ENCODE measurements at places on chromosomes 7 and 10.

DNA sequence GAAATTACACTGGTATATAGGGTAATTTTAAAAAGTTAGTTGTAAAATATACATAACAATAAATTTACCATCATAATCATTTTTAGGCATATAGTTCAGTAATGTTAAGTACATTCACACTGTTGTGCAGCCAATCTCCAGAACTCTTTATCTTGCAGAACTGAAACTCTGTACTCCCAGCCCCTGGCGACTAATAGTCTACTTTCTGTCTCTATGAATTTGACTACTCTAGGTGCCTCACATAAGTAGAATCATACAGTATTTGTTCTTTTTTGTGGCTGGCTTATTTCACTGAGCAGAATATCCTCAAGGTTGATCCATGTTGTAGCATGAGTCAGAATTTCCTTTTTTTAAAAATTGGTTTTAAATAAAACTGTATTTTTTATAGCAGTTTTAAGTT, 41.4 kb downstream of the NRF1 start:
- no peak for DNase-seq

DNA sequence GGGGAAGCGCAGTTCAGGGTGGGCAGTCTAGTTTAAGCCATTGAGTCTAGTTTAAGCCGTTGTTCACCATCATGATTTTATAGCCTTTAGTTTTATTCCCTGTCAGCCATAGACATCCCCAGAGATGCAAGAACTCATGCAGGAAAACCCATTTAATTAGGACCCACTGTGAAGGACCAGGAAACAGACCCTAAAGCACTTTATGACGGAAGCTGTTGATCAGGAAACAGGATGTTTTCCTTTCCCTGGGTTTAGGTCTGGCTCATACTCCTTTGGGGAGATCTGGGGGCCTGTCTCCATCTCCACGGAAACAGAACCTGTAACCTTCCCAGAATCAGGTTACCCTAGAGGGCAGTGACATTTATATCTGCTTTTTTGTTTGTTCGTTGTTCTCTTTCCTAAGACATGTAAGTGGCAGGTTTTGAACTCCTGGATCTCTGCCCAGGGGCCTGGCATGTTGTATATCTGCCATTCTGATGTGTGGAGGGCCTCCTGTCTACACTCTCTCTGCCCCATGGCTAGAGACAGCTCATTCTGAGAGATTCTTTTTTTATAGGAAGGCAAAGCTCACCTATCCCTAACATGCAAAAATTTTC, 657.2 kb upstream of the GALNT17 start:
- no peak for DNase-seq

GRCh38 chr10:68601501-68602265, 41.5 kb downstream of the TET1 start:
- DNase-seq = no peak

- DNase-seq = no peak
These were observed 197.5 kb downstream of the ZNF438 start for GRCh38 chr10:30834153-30834552.

- DNase-seq = no peak
These were observed 482.6 kb upstream of the SEMA3A start for GRCh38 chr7:84677117-84677732.

DNA sequence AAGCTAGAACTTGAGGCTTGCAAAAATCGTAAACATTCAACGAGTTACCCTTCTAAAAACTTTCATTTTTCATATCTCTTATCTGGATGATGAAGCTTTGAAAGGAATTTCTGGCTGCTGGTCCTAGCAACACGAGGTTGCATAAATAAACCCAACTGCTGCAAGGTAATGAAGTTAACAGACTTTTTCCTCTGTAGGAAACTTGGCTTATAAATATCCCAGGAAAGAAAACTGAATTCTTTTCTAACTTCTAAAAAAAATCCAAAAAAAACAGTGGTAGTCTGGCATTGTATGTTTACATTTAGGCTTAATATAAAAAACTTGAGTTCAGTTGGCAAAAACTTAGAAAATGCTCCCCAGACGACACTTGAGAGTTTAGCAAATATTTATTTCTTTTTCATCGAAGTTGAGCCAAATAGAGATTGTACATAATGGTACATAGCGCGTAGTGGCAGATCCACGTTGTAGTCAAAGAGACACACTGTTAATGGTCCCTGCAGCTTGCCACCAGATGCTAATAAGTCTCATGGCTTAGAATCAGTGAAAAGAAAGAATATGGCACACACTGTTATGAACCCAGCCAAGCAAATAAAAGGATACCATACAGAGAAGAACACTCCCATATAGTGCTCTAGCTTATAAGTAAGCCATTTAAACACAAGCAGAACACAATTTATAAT, 200.3 kb upstream of the PCLO start:
- DNase-seq = no peak

DNA sequence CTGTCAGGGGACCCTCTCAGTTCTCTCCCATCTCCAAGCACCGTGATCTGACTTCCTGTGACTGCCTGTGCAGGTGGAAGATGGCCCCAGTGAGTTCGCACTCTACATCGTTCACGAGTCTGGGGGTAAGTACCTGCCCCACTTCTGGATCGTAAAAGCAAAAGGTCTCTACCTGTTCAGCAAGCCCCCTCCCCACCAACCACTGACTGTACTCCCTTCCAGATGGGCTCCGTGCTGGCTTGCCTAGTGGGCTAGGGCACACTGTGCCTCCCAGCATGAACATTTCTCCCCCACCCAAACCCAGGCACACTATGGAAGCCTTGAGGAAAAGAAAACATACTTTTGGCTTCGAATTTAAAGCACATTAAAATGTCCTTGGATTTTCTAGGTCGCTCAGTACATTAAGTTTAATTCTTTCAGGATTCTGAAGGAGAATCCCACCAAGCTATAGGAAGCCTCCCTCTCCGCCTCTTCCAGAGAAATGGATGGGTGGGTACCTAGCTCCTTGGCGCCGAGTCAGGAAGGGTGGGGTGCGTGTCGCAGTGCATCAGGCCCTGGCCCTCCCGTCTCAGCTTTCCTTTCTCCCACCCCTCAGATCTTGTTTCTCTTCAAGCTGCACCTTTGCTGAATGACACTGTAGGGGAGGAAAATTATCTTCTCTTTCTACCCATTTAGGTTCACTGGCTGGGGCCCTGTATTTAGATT, 11.0 kb upstream of the ZNF22 start:
- no peak for DNase-seq

DNA sequence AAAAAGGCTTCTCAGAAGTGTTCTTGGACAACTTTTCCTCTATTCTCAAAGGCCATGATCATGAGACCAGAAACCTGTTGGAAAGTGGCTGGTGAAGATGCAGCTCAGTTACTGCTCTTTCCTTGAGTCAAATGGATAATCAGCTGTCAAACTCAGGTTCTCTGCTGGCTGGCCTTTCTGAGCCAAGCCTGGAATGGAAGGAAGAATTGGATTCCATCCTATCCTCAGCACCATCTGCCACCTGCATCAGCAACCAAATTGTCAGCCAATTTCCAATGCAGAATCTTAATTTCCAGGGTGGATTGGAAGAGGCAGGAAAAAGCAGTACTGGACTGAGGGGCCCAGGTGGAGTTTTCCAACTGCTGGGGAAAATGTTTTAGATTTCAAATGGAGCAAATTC, 631.7 kb downstream of the KCNMA1 start:
- DNase-seq = no peak

All from CD4-positive, alpha-beta T cell treated with Interleukin-12 subunit alpha and Interleukin-12 subunit beta, for 1 hour (primary cell).